IPS DF 19.7 (cell line): ENCODE measurements at places on chromosomes 12 and 14.

GRCh38 chr12:84464616-84465015, 448.0 kb downstream of the SLC6A15 start:
- no peak for DNase-seq

- no peak for DNase-seq
Observed at GRCh38 chr14:96693252-96693820, 103.8 kb upstream of the VRK1 start.

DNA sequence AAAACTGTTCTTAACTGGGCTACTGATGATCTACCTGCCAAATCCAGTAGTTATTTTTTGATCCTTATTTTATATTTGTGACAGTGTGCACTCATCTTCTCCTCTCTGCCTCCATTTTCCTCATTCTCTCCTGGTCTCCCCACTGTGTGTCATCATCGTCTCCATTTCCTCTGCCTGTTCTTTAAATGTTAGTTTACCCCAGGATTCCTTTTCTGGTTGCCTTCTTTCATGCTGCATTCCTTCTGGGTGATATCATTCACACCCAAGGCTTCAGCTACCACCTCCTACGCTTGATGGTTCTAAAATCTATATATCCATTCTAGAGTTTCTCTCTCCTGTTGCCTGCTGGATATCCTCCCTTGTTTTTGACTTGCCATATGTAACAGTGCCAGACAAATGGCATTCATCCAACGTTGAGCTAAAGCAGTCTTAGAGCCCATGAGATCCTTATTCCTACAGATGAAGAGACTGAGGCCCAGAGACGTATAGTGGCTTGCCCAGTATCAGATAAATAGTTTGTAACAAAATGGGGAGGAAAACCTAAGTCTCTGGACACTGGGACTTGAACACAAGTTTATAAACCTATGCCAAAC, 109.5 kb downstream of the DIP2B start:
- DNase-seq, result no peak

DNA sequence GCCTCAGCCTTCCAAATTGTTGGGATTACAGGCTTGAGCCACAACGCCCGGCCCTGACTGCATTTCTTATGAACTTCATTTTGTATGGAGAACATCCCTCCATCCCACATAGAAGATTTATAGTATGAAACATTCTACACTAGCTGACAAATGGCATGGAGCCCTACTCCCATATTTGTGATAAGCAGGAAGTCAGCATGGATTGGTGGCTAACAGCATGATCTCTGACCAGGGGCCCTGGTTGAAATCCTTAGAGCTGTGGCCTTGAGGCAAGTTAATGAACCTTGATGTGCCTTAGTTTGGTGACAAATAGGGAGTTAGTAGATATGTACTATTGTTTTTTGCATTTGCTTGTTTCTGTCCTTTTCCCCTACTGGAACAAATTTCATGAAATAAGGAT, 12.3 kb downstream of the IFI27L1 start:
- DNase-seq, result no peak

GRCh38 chr14:72333357-72333756, 401.1 kb downstream of the RGS6 start:
- no peak for DNase-seq

DNA sequence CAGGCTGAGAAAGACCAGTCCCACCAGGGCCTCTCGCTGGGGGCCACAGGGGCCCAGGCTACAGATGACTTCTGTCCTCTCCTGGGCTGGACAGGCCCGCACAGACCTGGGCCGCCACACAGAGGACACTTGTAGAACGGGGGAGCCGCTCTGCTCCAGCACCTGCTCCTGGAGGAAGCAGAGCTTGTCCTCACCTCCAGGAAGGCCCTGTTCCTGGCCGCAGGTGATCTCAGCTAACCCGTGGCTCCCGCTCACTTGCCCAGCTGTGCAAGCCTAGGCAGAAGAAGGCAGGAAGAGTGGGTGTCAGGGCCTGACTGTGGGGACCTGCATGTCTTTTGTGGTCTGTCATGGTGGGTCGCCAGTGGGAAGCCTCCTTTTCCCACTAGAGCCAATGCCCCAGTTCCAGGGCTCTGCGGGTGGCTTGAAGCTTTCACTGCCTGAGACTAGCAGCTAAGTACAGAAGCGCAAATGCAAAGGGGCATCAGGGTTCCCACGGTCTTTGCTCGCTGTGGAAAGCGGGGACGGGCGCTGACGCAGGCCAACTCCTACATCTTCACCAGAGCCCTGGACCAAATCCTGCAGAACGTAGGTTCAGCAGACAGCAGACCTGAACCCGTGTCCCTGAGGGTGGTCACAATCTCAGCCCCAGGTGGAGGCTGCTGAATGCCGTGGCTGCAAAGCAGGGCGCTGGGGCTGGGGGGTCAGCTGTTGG, 8.8 kb upstream of the CEP170B start:
- DNase-seq, result no peak

GRCh38 chr14:45222485-45223262, 30.3 kb downstream of the MIS18BP1 start:
- no peak for DNase-seq

- no peak for DNase-seq
Observed at GRCh38 chr12:4275016-4275869, 1.7 kb downstream of the CCND2 start.

- no peak for DNase-seq
Observed at GRCh38 chr12:31517994-31518393, 72.9 kb downstream of the DENND5B start.

GRCh38 chr12:13104409-13104808, 942 bp upstream of the GSG1 start:
- no peak for DNase-seq

GRCh38 chr14:29037411-29037810, 270.8 kb downstream of the FOXG1 start:
- no peak for DNase-seq

DNA sequence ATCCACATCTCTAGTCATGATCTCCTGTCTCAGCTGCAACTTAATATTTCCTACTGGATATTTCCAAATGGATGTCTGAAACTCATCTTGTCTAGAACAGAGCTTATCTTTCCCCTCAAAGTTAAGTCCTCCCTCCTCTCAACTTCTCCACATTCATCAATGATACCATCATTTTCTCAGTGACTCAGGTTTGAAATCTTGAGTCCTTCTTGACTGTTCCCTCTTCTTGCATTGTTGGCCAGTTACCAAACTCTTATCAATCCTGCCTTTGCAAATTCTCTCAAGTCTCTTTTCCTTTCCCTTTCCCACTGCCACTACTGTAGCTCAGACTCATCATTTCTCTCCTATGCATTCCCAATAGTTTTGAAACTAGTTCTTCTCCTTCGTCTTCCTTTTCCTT, 14.3 kb upstream of the CHURC1 start:
- no peak for DNase-seq

GRCh38 chr12:104519190-104520019, 62.7 kb downstream of the CHST11 start:
- DNase-seq, result no peak

DNA sequence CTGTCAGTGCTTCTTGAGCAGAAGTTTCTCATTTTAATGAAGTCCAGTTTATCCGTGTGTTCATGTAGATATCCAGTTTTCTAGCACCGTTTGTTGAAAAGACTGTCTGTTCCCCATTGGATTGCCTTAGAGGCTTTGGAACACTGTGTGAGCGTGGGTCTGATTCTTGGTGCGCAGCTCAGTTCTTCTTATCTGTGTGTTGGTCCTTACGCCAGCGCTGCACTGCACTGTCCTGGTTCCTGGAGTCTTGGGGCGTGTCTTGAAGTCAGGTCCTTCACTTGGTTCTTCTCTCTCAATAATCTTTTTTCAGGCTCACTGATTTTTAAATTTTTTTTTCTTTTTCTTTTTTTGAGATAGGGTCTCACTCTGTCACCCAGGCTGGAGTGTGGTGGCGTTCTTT, 25.5 kb downstream of the EP400 start:
- DNase-seq, result no peak

GRCh38 chr12:131387281-131388163, 323.4 kb upstream of the SFSWAP start:
- no peak for DNase-seq

GRCh38 chr12:38384816-38385378, 68.3 kb downstream of the ALG10B start:
- no peak for DNase-seq

- DNase-seq, result no peak
Observed at GRCh38 chr14:104634138-104634760, 29.7 kb upstream of the TMEM179 start.

DNA sequence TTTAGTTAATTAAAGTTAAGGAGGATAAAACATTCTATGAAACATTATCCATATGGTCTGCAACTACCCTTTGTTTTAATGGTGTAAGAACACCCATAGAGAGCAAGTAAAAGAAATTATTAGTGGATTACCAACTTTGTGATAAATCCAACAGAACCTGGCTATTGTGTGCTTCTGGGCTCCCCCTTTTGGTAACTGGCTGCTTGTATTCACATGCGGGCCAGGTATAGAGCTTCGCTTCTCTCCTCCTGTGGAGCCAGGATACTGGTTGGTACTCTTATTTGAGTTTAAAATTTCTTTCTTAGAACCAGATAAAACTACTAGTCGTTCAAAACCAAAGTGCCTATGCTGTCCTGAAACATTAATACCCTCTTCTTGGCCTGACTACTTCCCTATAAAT, 81.0 kb downstream of the PTPRR start:
- no peak for DNase-seq

GRCh38 chr12:26361964-26362363, 166.6 kb downstream of the SSPN start:
- DNase-seq, result no peak

DNA sequence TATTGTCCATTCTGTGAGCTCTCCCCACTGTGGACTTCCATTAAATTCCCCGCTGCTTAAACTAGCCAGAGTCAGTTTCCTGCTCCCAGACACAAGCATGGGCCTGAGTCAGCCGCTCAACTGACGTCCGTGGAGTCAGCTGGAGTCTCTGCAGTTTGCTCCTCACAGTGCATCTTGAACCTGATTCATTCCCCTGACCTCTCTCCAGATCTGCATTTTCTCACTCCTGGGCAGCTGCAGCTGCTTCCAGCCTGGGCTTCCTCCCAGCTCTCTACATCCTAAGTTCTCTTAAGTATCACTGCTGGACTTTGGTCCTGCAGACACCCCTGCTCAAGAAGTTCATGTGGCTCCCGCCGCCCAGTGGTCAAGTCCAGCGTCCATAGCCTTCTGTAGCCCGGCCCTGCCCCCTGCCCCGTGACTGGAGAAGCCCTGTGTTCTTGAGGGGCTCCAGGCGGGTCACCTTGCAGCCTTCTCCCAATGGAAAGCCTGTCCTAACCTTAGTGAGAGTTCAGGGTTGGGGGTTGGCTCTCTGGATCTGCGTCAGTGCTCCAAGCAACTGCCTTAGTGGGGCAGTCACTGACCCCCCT, 20.0 kb downstream of the NFKBIA start:
- DNase-seq, result no peak

- no peak for DNase-seq
Observed at GRCh38 chr12:5114436-5114835, 70.8 kb downstream of the KCNA5 start.

- DNase-seq, result no peak
Observed at GRCh38 chr14:94098326-94098992, 12.1 kb upstream of the IFI27 start.

GRCh38 chr12:9669534-9669933, at the start of gene CLEC2D:
Gene CLEC2D, plus strand, starts transcription at chr12:9669713. Its CDS starts 22 bp downstream, at chr12:9669735.
- DNase-seq, result no peak

DNA sequence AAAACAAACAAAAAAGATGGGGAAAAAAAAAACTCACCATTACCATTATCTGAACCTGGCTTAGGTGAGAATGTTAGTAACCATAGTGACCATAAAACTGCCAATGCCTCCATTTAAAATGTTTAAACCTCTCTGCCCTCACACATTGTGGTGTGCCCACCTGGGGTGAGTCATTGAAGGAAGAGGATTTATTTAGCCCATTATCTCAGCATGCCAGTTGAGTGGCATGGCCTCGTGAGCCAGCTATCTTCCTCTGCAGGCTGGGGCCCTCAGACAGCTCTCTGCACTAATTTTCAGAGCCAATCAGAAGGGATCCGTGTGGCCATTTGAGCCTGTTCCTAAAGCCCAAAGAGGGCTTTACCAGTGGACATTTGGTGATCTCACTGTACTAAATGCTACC, 81.8 kb upstream of the CCDC198 start:
- no peak for DNase-seq

- no peak for DNase-seq
Observed at GRCh38 chr14:75280831-75281653, 2.4 kb downstream of the FOS start.

GRCh38 chr12:132710043-132710404, 618 bp upstream of the PGAM5 start:
- no peak for DNase-seq

GRCh38 chr14:91997492-91997891, 42.4 kb downstream of the TRIP11 start:
- no peak for DNase-seq

DNA sequence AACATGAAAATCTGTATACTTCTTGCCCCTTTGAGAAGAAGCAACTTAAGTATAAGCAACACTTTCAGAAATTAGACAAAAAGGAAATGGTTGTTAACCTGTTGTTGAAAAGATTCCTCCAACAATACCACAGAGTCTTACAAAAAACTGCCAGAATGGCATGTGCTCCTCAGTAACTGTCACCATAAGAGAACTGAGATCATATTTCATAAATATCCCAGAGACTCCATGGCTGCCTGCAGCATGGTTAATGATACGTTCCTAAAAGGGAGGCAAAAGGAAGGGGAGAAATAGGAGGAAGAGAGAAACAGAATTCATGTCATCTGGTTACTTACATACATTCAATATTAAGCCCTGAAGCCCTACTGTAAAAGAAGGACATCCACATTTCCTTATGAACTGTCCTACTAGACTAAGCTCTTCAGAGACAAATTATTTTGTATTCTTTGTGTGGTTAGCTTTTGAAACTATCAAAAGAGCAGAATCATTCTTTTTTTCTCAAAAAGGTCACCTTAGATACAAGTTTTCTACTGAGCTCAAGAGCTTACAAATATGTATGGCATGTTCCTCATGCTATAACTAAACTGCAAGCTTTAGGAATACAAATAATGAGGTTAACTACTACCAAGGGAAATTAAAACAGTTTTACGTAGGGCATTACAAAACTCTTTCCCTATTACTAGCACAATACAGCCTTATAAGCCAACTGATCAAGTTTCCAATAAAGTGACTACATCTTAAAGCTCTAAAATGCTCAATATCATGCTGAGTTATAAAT, 37.8 kb downstream of the ERGIC2 start:
- no peak for DNase-seq

GRCh38 chr12:69417741-69418167, 52.4 kb upstream of the FRS2 start:
- DNase-seq, result no peak

DNA sequence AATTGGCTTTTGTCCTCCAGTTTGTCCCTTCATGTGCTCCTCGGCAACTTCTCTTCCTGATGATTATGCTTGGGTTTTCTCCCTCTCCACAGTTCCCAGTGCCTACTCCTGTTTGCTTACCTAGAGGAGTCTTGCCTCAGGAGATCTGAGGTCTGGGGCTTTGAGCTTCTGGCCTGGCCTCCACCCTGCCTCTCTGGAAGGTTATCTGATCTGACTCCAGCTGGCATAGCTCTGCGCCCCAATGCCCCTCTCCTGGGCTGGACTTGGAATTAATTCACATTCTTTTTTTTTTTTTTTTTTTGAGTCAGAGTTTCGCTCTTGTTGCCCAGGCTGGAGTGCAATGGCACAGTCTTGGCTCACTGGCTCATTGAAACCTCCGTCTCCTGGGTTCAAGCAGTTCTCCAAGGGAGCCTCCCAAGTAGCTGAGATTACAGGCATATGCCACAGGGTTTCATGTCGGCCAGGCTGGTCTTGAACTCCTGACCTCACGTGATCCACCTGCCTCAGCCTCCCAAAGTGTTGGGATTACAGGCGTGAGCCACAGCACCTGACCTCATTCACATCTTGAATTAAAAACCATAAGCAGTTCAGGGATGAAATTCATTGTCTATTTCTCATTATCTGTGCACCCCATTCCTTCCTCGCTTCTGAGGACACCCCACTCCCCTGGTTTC, 33.5 kb downstream of the CFL2 start:
- DNase-seq, result no peak
